ENCODE measurements at places on chromosomes 16 and 17.
A peak's percentile ranks its signal among the peaks of the same experiment; 100 is the strongest.

DNA sequence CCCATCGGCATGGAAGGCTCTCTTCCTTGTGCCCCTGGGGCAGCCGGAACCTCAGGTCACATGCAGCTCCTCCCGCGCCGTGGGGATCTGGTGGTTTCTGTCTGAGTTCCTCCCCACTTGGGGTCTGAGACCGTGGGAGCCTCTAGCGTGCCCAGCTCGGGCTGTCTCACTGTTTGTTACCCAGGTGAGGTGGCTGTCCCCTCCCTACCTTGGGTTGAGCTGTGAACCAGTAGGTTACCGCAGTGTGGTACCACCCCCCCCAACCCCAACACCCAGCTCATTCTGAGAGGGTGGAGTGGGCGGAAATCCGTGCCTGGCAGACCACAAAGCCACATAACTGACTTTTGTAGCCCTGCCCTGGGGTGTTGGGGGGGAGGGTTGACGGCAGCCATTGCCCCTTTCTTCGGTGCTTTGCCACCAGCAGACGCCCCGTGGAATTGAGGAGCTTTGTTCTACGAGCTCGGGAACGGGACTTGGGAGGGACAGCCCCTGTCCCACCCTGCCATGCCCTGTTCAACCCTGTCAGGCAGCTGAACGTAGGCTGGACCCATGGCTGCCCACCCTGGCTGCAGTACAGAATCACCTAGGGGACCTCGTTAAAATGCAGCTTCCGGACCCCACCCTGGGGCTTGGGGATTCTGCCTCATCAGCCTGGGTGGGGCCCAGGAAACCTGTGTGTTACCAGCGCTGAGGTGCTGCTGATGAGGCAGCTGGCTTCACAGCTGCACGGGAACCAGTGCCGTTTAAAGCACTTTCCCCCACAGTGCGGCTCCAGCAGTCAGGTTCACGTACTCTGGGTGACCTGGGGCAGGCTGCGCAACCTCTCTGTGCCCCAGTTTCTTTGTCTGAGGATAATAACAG is 18.5 kb downstream of the RAP1GAP2 start:
- DNase-seq = no peak

DNA sequence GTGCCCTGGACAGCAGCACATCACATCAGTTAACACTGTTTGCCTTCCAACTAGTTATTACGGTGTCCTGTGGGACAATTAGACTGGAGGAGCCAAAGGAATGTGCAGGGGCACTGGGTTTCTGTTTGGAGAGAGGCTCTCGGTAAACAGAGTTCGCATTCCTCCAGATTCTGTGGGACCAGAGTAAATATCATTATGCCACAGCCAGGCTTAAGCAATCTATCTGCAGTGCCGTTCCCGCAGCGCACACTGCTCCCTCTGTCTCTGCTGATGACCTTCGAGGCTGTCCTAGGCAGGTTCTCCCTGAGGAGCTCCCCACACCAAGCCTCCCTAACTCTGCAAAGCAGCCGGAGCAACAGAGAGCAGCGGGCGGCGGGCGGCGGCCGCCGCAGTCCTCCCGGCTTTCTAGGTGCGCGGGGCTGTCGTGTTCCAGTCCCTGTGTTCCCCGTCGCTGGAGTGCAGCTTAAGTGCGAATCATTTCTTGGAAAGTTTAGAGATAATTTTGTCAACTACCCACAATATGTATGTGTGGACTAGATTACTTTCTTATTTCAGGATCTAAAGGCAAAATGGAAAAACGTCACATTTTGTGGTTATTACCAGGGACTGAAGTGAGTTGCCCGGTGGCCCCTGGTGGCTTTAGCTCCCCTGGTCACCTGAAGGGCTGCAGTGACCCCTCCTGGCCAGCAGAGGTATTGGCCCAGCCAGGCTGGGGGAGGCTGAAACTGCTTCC is 43.3 kb downstream of the PGS1 start:
- DNase-seq = peak; percentile 56

- DNase-seq = no peak
Measured at GRCh38 chr16:78461496-78462287, 362.2 kb downstream of the WWOX start.

DNA sequence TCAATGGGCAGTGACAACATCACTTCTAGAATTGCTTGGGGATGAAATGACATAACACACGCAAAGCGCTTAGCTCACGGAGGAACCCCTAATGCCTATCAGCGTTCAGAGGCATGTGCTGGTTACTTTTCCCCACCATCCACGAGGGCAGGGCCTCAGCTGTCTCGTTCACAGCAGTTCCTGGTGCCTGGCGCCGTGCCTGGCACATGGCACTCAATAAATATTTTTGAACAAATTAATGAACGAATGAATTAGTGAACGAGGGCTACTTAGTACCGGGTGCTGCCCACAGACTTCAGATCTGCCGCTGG is 14.1 kb upstream of the CIBAR2 start:
- no peak for DNase-seq

GRCh38 chr16:86287664-86288201 is 222.6 kb upstream of the FOXF1 start:
- no peak for DNase-seq

DNA sequence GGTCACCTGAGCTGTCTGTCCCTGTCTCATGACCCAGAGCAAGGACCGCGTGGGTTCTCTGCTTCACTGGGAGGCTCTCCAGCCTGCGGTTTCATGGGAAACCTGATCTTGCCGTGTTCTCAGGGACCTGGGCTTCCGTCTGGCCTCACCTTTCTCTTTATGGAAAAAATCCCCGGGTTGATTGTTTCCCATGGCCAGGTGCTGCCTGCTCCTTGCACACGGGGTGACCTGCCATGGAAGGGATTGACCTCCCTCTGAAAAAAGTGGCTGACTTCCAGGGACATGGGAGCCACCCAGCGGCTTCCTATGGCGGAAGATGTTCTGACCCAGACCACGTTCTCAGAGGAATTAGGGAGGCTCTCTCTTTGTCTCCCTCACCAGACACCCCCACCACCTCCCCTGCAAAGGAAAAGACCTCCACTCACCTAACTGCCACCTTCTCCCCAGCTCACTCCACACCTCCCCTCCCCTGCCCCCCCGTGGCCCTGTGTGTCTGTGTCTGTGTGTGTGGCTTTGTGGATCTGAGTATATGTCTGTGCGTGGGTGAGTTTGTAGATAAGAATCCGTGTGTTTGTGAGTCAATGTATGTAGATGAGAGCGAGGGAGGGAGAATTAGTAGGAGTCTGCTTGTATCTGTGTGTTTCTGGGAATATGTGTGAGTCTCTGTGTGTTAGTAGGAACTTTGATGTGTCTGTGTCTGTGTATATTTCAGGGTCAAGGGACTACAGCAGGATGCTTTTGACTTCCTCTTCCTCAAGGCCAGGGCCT is 154.6 kb downstream of the NTN1 start:
- DNase-seq = no peak

GRCh38 chr16:83842756-83843507 is 35.2 kb downstream of the HSBP1 start:
- DNase-seq = peak; percentile 34

- DNase-seq = no peak
Measured at GRCh38 chr16:66872559-66872942, 7.8 kb upstream of the PDP2 start.

GRCh38 chr16:55713103-55713502 is 57.3 kb downstream of the SLC6A2 start:
- DNase-seq = no peak
